Stimulated activated CD8-positive, alpha-beta memory T cell treated with anti-CD3 and anti-CD28 coated beads, Interleukin-7, amount 100 ng/mL, for 4 hours (primary cell): ENCODE measurements at places on chromosomes 2 and 18.
A peak's percentile ranks its signal among the peaks of the same experiment; 100 is the strongest.

DNA sequence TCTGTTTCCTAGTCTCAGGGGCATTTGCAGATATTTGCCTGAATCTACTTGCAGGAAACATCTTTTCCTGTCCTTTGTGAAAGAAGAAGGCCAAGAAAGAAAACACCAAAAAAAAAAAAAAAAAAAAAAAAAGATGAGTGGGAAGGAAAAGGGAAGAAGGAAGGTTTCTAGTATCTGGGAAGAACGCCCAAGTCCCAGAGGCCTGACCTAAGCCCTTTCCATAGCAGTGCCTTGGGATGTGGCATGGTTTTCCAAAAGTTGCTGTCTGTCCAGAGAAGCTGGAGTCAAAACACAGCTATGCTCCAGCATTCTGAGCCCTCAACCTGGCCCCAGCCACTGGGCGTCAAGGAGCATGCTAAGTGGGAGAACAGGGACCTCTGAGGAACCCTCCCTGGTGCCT is 123.5 kb downstream of the INHBB start:
- no peak for DNase-seq

DNA sequence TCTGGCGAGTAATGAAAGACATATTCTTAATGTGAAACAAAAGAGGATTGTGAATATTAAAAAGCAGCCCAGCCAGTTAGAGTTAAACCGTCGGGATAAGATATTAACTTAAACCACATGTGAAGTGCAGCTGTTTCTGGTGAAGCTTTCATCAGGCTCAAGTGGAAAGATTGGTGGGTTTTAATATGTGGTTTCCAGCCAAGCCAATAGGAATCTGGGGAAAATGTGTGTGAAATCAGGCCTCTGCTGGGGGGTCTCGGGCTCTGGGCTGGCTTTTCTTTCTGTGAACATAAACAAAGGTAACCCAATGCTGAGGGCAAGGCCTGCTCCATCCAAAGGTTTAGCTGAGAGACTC is 279.6 kb downstream of the SLC4A3 start:
- no peak for DNase-seq

DNA sequence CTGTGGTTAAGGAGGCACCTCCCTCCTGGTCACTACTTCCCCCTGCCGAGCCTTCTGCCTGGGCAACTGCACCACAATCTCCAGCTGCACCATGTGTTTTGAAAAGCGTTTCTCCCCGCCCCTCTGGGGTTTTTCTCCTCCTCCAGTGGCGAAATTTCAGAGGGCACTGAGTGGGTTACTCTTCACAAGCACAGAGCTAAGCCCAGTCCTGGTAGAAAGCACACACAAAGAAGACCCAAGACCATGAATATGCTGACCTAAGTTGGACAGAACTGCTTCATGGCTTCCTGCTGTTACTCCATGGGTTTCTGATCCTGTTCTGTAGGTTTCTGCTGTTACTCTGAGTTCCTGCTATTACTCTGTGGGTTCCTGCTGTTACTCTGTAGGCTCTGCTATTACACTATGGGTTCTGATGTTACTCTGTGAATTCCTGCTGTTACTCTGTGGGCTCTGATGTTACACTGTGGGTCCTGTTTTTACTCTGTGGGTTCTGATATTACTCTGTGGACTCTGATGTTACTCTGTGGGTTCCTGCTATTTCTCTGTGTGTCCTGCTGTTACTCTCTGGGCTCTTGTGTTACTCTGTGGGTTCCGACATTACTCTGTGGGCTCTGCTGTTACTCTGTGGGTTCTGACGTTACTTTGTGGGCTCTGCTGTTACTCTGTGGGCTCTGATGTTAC is 216.6 kb downstream of the RTP5 start:
- DNase-seq = no peak

DNA sequence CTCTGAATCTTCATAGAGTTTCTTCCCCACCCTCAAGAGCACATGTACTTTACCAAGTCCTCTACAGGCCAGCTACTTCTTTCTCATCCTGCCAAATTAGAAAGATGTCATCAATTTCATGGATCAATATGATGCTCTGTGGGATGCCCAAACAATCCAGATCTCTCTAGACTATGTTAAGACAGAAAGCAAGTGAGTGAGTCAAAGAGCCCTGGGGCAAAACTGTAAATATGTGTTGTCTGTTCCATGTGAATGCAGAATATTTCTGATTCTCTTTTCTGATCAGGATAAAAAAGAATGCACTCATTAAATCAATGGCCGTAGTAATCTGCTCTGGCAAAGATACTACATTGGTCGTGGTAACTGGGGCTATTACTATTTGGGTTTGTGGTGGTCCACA is 53.1 kb upstream of the ROCK2 start:
- DNase-seq = no peak

DNA sequence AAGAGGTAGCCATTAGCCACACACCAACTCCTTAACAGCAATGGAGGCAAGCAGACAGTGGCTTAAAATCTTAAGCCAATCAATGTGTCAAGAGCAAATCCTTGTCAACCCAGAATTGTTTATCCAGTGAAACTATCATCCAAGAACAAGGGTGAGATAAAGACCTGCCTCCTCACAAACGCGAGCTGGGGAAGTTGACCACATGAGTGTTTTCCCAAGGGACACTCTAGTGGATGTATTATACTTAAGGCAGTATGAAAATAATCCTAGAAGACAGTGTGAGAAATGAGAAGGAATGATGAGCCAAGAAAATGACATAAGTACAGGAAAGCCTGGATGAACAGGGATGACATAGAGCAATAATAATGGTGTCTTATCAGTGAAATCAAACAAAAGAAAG is 209.6 kb downstream of the TWIST2 start:
- DNase-seq = no peak

DNA sequence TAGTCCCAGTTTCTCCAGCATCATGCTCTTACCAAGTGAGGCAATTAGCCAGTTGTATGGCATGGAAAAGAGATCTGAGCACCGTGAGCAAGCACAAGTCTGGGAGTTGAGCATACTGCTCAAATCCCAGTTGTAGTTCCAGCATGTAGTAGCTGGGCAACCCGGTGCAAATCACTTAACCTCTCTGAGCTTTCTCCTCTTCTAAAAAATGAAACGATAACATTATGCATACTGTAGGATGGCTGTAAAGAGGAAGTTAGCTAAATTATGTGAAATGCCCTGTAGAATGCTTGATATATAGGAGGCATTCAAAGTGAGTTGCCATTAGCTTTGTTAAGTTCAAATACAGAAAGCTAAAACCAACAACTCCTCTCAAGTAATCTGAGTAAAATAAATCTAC is 164.0 kb upstream of the ZEB2 start:
- DNase-seq = no peak

GRCh38 chr2:38723173-38723572 is 28.0 kb downstream of the SRSF7 start:
- DNase-seq = no peak

DNA sequence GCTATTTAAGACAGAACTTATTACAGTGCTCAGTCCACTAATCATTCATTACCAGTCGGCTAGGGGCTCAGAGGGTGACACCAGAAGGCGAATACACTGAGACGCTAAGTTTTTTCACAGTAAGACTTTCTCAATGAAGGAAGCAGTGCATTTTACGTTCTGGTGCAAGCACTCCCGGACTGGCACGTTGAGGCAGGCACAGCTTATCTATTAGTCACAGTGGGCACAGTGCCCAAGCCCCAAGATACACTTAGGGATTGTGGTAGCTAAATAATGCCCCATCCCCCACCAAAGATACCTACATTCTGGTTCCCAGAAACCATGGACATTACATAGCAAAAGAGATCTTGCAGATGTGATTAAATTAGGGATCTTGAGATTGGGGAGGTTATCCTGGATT is 32.6 kb upstream of the BCL11A start:
- DNase-seq = no peak

DNA sequence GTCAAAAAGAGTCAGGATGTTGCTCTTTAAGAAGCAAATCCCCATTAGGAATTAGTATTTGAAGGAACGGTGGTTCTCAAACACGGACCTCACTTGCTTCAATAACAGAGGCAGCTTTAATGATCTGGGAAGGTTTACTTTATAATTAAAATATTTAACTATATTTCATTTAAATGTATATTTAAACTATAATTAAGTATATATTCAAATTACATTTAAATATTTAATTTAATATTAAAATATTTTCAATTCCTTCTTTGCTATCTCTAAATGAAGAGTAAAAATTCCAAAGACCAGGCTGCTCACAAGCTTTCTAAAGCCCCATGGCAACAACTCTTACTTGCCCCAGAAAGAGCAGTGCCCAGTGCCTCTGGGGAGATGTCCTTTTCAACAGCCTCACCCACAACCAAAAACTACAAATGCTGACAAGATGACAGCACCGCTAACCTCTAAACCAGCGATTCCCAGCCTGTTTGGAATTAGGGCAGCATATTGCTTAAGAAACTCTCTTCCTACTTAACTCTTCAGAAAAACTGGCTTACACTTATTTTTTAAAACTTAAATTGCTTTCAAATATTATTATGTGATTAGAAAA is 62.9 kb upstream of the POU3F3 start:
- DNase-seq = no peak

GRCh38 chr2:37855283-37856041 is 69.6 kb upstream of the RMDN2 start:
- no peak for DNase-seq

DNA sequence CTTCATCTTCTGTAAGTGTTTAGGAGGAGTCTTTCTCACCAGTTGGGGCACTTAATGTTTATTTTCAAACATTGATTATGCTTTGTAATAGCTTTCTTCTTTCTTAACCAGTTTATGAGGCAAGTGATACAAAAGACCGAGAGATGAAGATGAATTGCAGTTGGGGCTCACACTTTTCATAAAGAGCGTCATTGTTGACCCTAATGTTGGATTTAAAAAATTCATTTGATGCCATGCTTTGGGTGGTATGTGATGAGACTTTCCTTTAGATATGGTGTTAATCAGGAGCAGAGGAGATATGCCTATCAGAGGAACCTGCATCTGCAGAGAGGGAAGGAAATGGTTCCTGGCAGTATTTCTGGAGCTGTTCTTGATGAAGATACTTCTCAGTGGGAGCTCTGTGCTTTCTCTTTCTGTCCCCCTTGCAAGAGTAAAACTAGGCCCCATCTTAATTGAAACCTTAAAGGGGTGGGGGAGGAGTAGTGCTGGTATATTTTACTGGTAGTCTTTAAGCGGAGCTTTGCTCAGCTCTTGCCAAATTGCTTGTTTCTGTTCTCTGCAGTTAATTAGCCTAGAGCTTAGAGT is 2.3 kb downstream of the EML4 start:
- no peak for DNase-seq

DNA sequence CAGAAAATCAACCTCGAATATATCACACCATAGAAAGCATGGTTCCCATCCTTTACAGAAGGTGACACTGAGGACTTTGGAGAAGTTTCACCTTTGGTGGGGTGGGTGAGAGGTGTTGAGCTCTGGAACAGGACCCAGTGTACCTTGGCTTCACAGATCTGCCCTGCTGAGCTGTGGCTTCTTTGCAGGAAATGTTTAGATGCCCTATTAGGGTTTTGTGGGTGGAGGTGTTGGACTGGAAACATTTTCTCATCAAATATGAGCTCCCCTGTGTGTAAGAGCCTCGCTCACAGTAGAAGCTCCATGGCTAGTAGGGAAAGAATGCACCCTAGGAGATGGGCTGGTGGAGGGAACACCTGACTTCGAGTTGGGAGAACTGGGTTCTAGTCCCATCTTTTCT is 55.6 kb downstream of the RPL37A start:
- peak; percentile 2 for DNase-seq

DNA sequence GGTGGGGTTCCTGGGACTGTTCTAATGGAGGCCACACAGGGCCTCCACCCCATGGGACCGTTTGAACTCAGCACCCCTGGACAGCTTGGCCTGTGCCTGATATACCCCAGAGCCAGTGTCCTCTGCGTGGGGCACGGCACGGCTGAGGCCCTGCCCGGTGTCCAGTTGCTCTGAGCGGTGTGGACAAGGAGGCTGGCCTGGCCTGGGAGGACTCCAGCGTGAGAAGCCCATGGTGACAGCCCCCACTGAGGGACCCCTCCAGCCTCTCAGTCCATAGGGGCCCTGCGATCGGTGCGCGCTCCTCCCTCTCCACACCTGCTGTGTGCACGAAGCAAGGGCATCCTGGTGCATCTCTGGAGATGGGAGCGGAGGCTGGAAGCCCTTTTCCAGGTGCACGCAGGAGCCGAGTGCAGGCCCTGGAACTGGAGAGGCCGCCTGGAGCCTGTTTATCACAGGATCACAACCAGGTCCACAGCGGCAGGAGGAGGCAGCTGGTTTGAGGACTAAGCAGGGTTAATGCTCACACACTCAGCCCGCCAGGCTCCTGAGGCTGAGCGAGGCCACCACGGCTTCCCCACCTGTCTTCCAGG is 120.2 kb downstream of the PTGR3 start:
- no peak for DNase-seq

DNA sequence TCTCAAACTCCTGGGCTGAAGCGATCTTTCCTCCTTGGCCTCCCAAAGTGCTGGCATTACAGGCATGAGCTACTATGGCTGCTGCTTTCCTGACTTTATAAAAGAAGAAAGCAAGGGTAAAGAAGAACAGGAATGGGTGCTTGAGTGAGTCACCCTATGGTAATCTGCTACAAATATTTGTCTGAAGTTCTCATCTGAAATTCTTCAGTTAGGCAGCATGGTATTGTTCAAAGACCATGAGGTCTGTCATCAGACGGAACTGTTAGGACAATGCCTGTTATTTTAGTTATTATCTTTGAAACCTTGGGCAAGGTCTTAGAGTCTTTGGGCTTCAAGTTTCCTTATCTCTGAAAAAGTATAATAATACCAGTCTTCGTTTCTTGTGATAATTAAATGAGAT is 695.8 kb downstream of the RNF144A start:
- DNase-seq = no peak

DNA sequence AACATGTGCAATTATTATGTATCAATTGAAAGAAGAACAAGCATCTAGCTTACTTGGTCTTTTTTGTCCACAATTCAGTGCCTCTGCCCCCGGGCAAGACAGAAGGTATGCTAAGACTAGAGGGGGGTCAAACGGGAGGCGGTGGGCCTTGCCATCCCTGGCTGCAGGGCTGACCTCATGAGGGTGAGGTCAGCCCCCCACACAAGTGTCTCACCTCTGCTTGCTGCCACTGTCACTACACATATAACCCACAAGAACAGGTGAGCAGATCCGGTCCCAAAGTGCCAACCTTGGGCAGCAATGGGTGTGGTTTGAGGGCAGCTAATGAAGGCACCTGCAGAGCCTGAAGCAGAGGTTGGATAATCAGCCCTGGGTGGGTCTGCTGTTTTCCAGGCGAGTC is 71.5 kb downstream of the EDAR start:
- no peak for DNase-seq

- DNase-seq = no peak
Measured at GRCh38 chr2:100921685-100922161, 80.4 kb upstream of the RPL31 start.

DNA sequence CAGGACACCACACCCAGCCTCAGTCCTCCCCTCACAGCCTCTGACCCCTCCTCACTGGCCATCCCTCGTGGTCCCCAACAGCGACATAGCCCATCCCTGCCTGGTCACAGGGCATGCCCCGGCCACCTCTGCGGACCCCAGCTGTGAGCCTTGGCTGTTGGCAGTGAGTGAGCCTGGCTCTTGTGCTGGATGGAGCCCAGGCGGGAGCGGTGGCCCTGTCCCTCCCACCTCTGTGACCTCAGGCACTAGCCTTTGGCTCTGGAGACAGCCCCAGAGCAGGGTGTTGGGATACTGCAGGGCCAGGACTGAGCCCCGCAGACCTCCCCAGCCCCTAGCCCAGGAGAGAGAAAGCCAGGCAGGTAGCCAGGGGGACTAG is 7.9 kb downstream of the DES start:
- DNase-seq = no peak

GRCh38 chr18:58241877-58242276 is 197.9 kb downstream of the NEDD4L start:
- no peak for DNase-seq
